ENCODE measurements at places on chromosomes 12 and 14.

GRCh38 chr12:27142101-27142721, 59.8 kb upstream of the C12orf71 start:
- peak; percentile 30 for DNase-seq

GRCh38 chr12:109720152-109720856, 6.7 kb downstream of the FAM222A start:
- no peak for DNase-seq

GRCh38 chr14:71632440-71632946, 299.7 kb upstream of the RGS6 start:
- DNase-seq = no peak

- DNase-seq = no peak
Measured at GRCh38 chr14:69345402-69345801, 52.7 kb downstream of the ERH start.

DNA sequence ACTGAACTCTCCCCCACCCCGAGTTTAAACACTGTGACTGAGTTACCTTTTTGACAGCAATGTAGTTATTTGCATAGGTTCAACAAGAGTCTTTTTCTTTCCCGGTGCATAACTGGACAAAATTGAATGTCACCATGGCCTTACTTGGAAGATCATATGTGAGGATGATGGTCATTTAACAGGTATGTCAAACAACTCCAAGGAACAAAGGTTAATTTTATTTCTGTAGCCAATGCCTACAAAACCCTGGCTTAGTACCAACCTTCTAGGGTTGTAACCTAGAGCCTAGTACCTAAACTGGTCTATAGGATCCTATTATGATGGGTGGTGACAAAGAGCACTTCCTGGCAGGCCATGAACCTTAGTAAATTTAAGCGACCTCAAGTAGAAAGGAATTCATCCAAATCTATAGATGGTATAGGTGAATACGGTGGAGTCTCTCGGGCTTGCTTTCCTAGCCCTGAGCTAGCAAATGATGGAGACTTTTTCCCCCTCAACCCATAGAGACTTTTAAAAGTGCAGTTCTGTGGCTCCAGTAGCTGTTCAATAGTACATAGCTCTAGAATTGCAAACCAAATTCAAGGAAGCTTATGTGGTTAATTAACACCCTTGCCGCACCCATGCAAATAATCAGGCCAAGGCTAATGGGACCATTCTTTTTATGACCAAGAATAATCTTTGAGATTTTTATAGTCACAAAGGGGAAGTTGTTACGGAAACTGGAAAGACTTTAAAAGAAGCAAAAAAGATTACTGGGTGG, 89.0 kb downstream of the SLC38A1 start:
- no peak for DNase-seq

DNA sequence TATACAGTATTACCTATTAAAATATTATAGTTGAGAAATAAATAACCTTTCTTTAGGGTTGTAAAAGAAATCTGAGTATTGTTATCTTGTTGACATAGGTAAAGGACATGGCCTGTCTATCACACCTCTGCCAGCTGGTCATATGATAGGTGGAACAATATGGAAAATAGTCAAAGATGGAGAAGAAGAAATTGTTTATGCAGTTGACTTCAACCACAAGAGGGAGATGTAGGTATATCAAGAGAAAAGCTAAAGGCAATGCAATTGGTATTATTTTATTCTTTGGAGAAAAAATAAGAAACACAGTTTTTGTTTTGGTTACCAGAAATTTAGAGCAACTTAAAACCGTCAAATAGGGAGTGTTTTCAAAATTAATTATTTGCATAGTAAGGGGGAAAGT, 13.5 kb downstream of the CPSF2 start:
- no peak for DNase-seq

DNA sequence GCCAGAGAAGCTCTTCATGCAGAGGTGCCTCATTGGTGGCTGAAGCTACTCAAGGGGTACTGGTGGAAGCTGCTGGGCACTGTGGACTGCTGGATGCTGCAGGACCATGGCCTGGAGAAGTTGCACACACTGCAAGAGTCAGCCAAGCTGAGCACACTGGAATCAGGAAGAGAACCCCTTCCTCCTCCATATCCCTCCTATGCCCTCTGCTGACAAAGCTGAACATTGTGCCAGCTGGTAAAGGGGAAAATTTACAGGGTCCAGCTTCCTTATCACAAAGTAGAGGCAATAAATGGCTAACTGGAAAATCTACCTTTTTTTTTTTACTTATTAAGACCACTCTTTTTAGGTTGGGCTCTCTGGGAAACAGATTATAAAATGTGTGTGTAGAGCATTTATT, 6.5 kb downstream of the CCDC175 start:
- DNase-seq = no peak

- DNase-seq = no peak
Measured at GRCh38 chr12:107610021-107610859, 75.4 kb upstream of the PWP1 start.

- DNase-seq = no peak
Measured at GRCh38 chr12:63093711-63094110, 57.3 kb downstream of the AVPR1A start.

- no peak for DNase-seq
Measured at GRCh38 chr12:122096591-122097149, 18.1 kb downstream of the MLXIP start.

GRCh38 chr14:100645196-100645981, 58.2 kb upstream of the BEGAIN start:
- DNase-seq = no peak

DNA sequence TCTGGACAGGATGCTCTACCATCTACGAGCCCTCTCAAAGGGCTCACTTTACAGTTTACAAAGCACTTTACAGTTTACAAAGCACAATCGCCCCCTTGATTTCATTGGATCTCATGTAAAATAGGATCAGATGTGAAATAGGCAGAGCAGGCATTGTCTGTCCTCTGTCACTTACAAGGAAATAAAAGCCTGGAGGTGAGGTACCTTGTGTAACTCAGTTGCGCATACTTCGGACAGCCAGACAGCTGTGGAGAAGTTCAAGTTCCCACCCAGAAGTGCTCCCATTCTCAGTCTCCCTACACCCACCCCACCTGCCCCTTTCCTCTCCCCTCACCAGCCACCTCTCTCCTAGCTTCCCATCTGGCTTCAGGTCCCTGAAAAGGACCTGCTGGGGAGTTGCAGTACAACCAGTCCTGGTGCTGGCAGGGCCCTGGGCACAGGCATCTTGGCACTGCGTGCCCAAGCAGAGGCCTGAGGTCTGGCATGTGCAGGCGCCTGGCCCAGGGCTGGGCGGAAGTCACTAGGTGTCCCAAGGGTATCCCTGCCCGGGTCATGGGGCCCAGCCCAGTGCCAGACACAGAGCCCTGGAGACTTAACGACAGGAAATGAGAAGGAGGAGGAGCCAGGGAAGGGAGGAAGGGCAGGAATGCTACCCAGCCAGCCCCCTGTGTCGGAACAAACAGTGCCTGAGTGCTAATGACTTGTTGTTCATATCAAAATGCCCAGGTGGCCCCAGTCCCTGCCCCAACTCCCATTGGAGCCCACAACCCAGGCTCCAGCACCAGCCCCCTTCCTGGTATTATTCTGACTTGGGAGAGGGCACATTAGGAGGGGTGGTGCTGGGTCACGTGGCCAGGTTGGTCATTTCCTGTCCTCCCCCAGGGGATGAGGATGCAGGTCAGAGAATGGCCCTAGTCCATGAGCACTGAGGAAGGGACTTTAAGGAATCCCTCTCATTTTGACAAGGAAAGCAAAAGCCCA, 5.4 kb downstream of the RAPGEF3 start:
- no peak for DNase-seq

DNA sequence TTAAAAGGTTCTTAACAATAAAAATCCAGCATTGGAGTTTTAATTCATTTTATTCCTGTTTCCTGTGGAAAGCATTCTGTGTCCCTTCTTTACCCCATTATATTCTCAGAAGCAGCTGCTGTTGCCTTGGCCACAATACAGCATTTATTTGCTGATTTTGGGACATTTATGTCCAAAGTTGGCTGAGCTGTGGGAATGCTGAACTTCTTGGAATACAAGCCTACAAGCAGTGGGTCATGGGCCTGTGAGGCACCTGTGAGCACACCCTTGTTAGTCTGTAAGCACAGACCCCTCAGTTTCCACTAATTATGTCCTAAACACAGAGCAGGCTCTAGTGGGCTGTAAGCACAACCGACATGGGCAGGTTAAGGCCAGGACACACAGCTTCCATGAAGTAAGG, 122.2 kb upstream of the IGF1 start:
- DNase-seq = no peak

Measured in HS-5 (cell line).